ENCODE measurements at places on chromosomes 16 and 17. TPM values are rescaled to one million over a fixed set of nuclear protein-coding genes. Genes with fewer than 3 reads are reported as not detected.
A peak's percentile ranks its signal among the peaks of the same experiment; 100 is the strongest.

GRCh38 chr16:58435779-58436178 is 43.5 kb downstream of the GINS3 start:
- no peak for DNase-seq

- peak; percentile 85 for DNase-seq
Observed at GRCh38 chr16:89507834-89508590, at the start of gene SPG7. SPG7 (plus strand) TSS chr16:89508403; CDS start chr16:89508418, 15 bp downstream.

DNA sequence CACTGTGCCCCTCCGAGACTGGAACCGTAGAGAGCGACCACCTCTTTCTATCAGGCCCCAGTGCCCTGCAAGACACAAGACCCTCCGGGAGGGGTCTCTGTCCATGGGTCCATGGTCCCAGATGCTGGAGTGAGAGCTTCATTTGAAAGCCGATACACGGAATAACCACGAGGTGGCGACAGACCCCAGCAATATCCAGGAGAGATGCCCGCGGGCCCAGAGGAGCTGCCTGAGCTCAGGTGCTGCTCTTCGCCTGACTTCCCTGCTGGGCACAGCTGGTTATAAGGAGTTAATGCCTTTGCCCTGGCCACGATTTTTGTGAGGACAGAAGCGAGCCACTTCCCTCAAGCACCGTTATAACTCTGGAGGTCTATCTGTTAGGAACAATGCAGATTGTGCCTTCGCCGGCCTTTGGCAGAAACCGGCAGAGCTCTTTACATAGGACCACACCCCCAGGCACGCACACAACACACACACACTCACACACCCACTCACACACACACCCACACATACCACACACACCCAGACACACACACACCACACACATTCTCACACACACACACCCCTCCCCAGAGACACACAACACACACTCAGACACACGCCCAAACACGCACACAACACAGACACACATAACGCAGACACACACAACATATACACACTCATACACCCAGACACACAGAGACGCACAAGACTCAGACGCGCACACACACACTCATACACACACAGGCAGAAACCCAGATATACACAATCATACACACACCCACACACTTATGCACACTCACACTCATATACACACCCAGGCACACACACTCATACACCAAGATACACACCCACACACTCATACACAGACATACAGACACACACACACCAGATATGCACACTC is 436.4 kb downstream of the SOX9 start:
- DNase-seq, result peak; percentile 63

DNA sequence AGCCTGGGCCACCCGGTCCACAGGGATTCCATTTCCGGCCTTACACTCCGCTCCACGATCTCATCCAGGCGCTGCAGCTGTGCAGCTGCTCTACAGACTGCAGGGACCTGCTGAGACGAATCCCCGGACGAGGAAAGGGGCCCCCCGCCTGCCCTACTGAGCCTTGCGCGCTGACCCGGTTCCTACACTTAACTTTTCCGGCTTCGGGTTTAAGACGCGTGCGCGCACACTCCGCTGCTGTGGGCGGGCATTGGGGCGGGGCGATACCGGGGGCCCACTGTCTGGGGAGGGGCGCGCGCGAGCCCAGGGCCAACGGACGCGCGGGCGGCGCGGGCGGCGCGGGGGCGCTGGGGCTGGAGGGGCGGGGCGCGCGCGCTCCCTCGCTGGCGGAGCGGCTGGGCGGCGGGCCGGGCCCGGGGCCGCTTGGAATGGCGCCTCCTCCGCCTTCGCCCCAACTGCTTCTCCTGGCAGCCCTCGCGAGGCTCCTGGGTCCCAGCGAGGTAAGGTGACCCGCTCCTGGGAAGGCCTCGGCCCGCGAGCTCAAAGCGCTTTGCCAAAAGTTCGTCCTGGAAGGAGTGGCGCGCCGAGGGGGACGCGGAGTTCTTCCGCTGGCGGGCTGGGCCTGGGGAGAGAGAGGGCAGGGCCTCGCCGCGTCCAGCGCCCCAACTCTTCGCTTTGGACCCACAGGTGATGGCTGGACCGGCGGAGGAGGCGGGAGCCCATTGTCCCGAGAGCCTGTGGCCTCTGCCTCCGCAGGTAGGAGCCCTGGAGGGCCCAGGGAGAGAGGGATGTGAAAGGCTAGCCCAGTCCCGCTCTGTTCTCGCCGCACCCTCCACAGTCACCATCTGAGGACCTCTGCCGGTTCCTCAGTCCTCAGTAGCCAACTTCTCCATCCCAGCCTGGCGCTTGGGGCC is at the start of gene TP53I13:
TSS of gene TP53I13 (plus strand) at position 371 of the 914 bp plus-strand sequence. CDS start at position 429, 58 bp downstream.
- peak; percentile 91 for DNase-seq

DNA sequence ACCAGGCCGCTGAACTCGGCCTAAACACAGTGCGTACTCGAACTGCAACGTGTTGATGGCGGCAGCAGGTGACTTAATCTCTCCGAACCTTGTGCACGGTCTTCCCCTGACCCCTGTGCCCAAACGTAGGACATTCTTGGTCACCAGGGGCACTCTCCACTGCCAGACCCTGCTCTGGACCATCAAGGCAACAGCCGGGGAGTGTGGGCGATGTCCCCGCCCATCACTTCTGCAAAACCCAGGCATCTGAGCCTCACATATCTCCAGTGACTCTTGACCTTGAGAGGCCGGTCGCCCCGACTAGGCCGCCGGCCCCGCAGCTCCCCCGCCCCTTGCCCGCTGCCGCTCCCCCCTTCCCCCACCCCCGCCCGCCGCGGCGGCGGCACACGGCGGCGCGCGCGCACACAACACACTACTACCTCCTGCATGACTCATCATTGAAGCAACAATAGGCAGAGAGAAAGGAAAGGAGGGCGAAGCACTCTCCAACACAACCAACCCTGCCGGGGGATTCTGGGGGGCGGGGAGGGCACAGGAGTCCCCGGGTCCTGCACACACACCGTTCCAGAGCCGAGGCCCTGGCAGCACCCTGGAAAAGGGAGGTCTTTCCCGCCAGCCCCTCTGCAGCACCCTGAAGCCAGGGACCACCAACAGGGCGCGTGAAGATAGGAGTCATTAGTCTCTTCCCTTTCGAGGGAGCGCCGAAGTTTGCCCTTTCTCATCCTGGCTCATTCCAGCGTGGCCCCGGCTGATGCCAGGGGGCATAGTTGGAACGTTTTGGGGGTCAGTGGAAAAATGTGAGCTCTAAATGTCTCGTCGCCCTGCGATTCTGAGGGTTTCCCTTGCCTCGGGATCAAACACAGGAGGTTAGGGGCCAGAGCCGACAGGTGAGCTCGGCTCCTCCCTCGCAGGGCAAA is 1.9 kb downstream of the MNT start:
- peak; percentile 81 for DNase-seq

DNA sequence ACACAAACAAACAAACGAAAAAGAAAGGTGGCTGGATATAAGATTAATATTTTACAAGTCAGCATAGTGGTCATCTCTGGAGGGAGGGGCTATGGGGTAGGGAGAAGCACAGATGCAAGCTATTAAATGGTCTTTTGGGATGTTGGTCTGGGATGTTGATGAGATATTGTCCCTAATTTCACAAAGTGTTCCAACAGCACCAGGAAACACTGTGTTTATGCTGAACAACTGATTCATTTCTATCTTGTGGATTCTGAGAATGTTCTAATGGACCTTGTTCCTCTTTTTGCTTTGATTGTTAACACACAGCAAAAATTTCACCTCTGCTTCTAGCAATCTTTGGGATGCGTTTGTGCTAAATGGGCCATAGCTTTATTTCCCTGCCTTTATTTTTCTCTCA is 9.7 kb downstream of the PECAM1 start:
- DNase-seq, result no peak

DNA sequence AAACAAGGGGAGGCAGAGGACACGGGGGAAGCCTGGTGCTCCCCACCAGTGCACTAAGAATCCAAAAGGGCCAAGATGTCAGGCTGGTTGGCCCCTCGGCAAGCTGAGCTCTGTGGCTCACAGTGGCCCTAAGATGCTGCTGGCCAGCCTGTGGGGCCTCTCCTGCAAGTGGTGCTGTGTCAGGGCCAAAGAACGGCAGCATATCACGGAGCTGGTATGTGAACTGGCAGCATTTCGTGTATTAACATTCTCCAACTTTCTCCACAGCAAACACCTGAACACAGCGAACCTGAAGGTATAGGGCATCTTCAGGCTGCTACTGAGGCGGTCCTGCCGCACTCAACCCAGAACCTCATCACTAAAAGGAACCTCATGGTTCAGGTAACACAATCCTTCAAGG is 34.8 kb downstream of the VAC14 start:
- no peak for DNase-seq

DNA sequence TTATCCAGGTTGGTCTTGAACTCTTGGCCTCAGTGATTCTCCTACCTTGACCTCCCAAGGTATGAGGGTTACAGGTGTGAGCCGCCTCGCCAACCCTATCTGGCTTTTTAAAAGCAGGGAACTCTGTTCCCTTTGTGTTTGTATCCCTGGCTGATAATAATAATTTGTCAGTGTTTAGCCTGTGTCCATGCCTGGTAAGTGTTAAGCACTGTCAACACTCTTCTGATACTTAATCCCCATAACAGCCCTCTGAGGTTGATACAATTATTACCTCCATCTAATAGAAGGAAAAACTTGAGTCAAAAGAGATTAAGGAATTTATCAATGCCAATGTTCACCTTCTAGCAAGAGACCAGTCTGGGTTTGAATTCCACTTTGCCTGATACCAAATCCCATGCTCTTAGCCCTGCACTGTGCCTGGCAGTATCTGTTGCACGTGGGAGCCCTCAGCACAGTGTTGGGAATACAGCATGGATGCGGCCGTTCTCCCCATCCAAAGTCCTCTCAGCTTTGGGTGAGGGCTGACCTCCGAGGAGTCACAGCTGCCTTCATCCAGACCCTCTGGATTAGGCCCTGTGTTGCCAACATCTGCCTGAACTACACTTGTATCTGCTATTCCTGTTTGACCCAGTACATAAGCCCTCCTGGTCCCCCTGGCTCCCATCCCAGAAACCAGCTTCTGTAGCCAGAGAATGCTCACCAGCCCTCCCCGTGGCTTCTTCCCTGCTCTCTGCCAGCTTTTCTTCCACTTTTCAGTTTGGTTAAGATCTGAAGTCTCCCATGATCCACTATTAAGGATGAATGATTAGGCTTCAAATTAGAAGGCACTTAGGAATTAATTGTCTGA is 335.6 kb upstream of the ASIC2 start:
- DNase-seq, result no peak

DNA sequence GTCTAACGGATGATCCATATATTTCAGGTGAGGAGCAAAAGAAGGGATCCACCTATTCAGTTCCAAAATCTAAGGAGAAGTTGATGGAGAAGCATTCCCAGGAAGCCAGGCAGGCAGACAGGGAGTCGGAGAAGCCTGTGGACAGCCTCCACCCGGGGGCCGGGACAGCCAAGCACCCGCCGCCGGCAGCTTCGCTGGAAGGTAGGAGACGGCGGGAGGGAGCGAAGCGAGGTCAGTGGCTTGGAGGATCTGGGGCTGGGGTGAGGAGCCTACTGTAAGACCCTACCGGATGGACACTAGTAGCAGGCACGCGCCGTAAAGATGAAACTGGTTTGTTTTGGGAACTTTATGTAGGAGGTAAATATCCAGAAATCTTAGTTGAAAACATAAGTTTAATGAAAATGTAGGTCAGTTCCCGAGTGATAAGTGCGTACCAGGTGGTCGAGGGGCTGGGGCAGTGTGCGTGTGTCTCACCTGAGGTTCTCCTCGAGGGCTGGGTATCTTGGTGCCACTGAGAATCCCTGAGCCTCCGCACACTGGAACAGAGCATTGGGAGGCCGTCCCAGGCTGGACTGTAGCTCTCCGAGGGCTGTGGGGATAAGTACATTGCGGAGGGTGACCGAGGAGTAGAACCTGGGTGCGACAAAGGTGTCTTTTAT is 714 bp downstream of the SPATA33 start:
- no peak for DNase-seq

DNA sequence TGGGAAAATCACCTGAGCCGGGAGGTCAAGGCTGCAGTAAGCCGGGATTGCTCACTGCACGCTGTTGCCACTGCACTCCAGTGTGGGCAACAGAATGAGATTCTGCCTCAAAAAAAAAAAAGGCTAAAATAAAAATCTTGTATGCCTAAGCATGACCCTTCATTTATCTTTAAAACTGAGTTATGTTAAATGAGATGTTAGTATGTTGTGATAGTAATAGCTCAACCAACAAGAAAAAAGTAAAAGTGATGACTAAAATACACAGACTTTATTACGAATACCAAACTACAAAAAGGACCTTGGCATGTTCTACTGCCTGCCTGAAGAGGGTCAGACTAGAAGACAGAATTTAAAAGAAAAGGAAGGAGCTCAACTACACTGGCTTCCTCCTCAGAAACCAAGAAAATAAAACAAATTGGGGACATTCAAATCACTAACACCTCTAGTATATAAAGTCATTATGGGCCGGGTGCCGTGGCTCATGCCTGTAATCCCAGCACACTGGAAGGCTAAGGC is 4.4 kb downstream of the SMURF2 start:
- no peak for DNase-seq

DNA sequence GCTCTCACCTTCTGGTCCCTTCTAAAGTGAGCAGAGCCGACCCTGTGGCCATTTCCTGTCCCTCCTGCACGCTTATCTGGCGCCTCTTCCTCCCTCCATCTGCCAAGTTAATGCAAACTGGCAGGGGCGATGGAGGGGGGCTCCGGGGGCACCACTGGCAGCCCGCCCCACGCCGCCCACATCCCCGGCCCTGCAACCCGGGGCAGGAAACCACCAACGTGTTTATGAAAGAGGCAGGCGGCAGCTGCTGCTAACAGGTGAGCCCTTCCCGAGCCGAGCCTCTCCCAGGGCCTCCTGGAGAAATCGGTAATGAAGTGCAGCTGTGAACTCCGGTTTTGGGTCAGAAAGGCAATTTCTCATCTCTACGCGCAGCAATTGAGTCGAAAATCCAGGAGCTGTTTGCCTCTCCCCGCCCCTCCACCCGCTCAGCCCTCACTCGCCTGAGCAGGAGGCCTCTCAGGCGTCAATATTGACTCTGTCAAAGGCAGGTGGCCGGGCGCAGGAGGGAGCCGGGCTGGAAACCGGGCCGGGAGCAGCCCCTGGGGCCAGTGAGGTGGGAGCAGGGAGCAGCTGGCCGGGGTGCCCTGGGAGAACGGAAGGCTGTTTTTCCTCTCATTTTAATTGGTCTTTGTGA is 164.4 kb upstream of the GSE1 start:
- no peak for DNase-seq

GRCh38 chr17:56817066-56817465 is 16.7 kb downstream of the C17orf67 start:
- no peak for DNase-seq

GRCh38 chr16:89473791-89474414 is 16.5 kb downstream of the ANKRD11 start:
- DNase-seq, result no peak

KRTAP1-5 gene
- total RNA-seq, result not detected

MAP1LC3B gene
- 166 TPM for total RNA-seq

MAPT gene
- 104 TPM for total RNA-seq

HAS3 gene
- 1.8 TPM for total RNA-seq

CMTM4 gene
- total RNA-seq, result 10.3 TPM

ABHD15 gene
- 2.8 TPM for total RNA-seq

P2RX1 gene
- total RNA-seq, result 0.18 TPM

TMEM235 gene
- not detected for total RNA-seq

Data from psoas muscle (tissue), 8 donors.